Adipose tissue (tissue), 3 donors: ENCODE measurements at places on chromosomes 7 and 10. TPM values are rescaled to one million over a fixed set of nuclear protein-coding genes. Genes with fewer than 3 reads are reported as not detected.

STEAP2 gene
- 2.6 TPM for polyA plus RNA-seq

HKDC1 gene
- 0.13 TPM for polyA plus RNA-seq

CALML5 gene
- not detected for polyA plus RNA-seq

TBX20 gene
- polyA plus RNA-seq: not detected

NFE2L3 gene
- polyA plus RNA-seq: 1.9 TPM

SPDYE1 gene
- polyA plus RNA-seq: 0.03 TPM

NPC1L1 gene
- 0.51 TPM for polyA plus RNA-seq

ZNF425 gene
- 0.79 TPM for polyA plus RNA-seq

NPM3 gene
- polyA plus RNA-seq: 18.1 TPM

KCNIP2 gene
- polyA plus RNA-seq: 42.7 TPM

PCLO gene
- polyA plus RNA-seq: 1.4 TPM

SLC29A4 gene
- polyA plus RNA-seq: 39.1 TPM

SPDYE16 gene
- 0.10 TPM for polyA plus RNA-seq

CAMK2B gene
- polyA plus RNA-seq: 1.3 TPM

SMO gene
- 4.5 TPM for polyA plus RNA-seq

ATRNL1 gene
- polyA plus RNA-seq: 0.34 TPM

CRTAC1 gene
- polyA plus RNA-seq: 0.34 TPM

LBX1 gene
- polyA plus RNA-seq: not detected

CAV1 gene
- 407 TPM for polyA plus RNA-seq

APBB1IP gene
- polyA plus RNA-seq: 4.2 TPM

GPR85 gene
- 1.3 TPM for polyA plus RNA-seq

MYO3A gene
- polyA plus RNA-seq: 0.53 TPM

MAGI2 gene
- 2.2 TPM for polyA plus RNA-seq

WIPF3 gene
- 1.1 TPM for polyA plus RNA-seq

ASAH2 gene
- 0.40 TPM for polyA plus RNA-seq

VAX1 gene
- polyA plus RNA-seq: not detected

FAM131B gene
- polyA plus RNA-seq: 0.37 TPM

EPHA1 gene
- polyA plus RNA-seq: 0.89 TPM

AKR1C1 gene
- 38.1 TPM for polyA plus RNA-seq

ANKRD16 gene
- 4.8 TPM for polyA plus RNA-seq

AASS gene
- polyA plus RNA-seq: 13.0 TPM

CHST3 gene
- polyA plus RNA-seq: 6.3 TPM

CDK5 gene
- 9.1 TPM for polyA plus RNA-seq

AGAP9 gene
- 6.1 TPM for polyA plus RNA-seq

TFEC gene
- 0.52 TPM for polyA plus RNA-seq

STAG3 gene
- polyA plus RNA-seq: not detected

UBTD1 gene
- polyA plus RNA-seq: 38.8 TPM

SFXN4 gene
- 32.7 TPM for polyA plus RNA-seq

XRCC2 gene
- 0.12 TPM for polyA plus RNA-seq

NKX1-2 gene
- not detected for polyA plus RNA-seq

EBF3 gene
- 33.5 TPM for polyA plus RNA-seq

CACNA2D1 gene
- polyA plus RNA-seq: 5.1 TPM

ZNF37A gene
- 6.3 TPM for polyA plus RNA-seq

RASA4 gene
- polyA plus RNA-seq: 37.6 TPM

LGI1 gene
- 0.03 TPM for polyA plus RNA-seq

PTF1A gene
- polyA plus RNA-seq: not detected

INMT gene
- polyA plus RNA-seq: 4.8 TPM

CYP2E1 gene
- polyA plus RNA-seq: 1.3 TPM

GDF10 gene
- 0.34 TPM for polyA plus RNA-seq

CFTR gene
- polyA plus RNA-seq: 93.6 TPM

LAMB1 gene
- polyA plus RNA-seq: 249 TPM

LRRC17 gene
- polyA plus RNA-seq: 2.5 TPM

ANKMY2 gene
- 8.5 TPM for polyA plus RNA-seq

DNTT gene
- polyA plus RNA-seq: not detected

TMEM273 gene
- 26.4 TPM for polyA plus RNA-seq

BHLHA15 gene
- polyA plus RNA-seq: not detected
